ENCODE measurements at places on chromosomes 3 and 15. TPM values are rescaled to one million over a fixed set of nuclear protein-coding genes. Genes with fewer than 3 reads are reported as not detected.

DNA sequence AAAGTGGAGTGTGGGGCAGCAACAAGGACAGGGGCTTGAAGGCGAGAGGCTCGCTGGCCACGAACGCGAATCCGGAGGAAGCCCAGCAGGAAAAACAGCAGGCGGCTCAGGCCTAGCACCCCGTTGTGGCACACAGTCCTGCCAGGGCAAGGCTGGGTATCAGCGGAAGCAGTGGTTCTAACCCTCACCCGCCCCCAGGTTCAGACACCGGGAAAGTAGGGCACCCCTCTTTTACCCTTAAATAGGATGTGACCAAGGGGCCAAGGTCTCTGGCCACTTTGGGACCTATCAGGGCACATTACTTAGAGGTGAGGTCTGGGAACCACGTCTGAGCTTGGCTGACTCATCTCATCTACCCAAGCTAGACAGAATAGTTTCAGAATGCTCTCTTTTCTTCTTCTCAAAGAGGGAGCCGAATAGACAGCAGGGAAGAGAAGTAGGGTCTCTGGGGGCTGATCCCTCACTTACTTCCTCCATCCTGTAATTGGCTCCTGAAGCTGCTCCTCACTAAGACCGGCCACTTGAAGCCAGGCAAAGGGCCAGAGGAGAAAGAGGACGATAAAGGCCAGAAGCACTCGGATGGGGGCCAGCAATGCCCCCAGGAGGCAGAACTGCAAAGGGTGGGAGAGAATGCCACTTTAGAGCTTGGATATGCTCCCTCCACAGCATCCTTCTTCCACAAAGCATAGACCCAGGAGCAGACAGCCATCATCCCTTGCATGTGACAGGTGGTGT, 1.7 kb downstream of the LPCAT4 start:
- no peak for DNase-seq

DNA sequence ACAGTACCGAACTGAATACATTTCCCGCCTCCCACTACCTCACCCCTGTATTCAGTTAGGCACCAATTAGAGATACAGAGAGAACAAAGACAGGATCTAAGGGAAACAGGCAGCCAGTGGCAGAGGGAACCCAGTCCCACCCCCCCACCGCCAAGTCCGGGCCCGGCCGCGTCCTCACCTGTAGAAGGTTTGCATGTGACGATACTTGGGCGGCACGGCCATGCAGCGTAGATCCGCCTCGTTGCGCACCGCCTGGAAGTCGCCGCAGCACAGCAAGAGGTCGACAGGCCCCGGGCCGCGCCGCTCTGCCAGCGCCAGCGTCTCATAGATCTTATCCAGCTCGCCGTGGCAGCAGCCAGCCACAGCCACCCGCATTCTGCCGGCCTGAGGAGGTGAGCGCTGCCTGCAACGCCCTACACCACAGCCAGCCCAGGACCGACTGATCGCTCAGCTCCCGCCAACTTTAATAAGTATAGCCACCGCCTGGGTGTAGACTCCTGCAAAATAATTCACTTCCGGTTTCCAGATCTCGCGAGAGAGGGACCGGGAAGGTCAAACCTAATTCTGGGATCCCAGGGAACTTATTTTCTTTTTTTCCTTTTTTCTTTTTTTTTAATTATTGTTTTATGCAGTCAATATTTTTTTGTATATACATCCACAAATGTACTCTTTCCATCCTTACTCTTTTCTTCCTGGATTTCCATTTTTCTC, at the start of gene DBR1:
TSS of gene DBR1 (minus strand) at position 501 of the 711 bp plus-strand sequence. CDS start at position 375, 126 bp downstream.
- peak; percentile 66 for DNase-seq

TMC3 gene
- not detected for total RNA-seq

GALK2 gene
- 29.8 TPM for total RNA-seq

DNA sequence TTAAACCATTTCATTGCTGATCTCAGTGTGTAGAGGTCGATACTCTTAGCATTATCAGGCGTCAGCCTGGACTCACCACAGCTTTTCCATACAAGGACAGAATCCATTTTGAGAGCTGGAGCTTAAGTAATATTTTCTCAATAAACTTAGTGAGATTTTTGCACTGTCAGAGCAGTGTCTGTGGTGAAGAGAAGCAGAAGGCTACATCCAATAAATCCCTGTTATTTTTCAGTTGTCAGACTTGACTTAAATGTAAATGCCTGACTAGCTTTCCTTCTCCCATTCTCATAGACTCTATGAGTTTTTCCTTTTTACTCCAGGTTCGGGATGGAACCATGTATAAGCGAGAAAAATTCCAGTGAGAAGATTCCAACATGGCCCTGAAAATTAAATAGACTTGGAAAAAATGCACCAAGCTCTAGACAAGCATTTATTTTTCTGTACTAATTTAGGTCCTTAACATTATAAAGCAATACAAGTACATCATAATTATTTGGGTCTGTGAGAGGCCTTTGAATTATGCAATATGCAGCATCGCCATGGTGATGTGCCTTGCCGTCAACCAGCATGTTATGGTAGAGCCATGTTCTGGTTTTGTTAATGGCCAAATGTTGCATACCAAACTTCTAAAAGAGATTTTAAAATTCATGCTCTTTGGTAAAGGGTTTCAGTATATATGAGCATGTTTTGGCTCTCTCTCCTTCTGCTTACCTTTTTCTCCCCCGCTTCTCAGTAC, 62.0 kb downstream of the RARB start:
- no peak for DNase-seq

GRCh38 chr15:54820098-54820497, 376.6 kb downstream of the RSL24D1 start:
- no peak for DNase-seq

SETD5 gene
- 148 TPM for total RNA-seq

TMEM202 gene
- total RNA-seq = not detected

DNA sequence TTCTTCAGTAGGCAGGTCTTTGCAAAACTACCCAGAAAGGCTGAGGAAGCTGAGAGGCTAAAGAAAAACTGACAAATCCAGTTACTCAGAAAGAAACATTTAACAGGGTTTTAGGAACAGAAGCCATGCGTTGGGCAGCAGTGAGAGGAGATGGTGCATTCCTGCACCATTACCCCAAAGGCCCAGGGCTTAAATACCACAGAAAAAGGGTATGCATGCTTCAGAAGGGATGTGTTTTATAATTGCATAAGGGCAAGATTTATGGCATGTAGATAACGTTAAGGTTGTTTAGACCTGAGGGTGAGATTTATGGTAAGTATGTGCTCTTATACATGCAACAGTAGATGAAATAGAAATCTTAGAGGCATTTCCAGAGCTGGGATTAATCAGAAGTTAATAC, 10.0 kb downstream of the C3orf52 start:
- no peak for DNase-seq

LTF gene
- not detected for total RNA-seq

C3orf70 gene
- 0.05 TPM for total RNA-seq

DNA sequence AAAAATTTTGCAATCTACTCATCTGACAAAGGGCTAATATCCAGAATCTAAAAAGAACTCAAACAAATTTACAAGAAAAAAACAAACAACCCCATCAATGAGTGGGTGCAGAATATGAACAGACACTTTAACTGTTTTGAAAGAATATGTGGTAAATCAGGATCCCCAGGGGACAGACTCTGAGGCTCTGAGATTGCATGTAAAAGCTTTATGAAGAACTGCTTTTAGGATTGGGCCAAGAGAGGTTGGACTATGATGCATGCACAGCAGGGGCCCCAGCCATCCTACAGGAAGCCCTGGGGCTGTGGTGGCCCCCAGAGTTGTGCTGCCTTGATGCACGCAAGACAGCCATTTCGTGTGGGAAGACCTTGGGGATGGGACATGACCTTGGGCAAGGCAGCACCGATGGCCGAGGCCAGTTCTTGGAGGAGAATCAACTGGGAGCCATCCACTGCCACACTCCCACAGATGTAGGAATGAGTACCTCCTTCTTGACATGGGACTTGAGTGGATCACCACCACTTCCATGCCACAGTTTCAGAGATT, 298.1 kb upstream of the THBS1 start:
- DNase-seq = no peak

GRCh38 chr15:40064231-40064894, 25.4 kb upstream of the SRP14 start:
- DNase-seq = no peak

DNA sequence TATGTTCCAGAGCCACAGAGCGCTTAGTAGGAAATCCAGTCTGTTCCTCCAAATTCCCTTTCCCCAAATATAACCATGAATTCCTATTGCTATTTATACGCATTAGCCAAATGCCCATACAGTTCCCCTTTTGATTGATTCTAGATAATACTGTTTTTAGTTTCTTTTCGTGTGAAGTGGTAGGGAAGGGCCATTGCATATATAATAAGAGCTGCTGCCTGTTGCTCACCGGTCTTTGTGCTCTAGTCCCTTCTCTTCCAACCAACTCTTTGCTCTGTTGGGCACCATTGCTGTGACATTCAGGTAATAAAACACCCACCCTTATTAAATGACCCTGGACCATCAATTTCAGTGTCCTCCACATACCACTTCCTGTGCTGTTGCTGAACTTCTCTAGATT, 379.9 kb upstream of the KCNMB2 start:
- no peak for DNase-seq

DNA sequence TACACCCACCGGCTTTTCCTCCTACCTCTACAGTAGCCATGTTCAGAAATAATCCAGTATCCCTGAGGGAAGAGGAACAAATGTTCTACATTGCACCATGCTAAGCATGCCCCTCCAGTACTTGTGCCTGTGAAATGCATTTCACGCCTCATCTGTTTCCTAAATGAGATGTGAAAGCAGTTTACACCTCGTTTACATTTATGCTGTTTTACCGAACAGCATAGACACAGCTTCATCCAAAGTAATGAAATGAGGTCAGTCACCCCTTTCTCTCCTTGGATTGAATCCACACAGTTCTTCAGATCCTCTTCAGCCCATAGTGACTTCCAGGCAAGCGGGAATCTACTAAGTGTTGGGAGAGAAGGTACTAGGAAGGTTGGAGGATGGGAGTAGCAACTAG, 514.3 kb downstream of the PDCD6IP start:
- no peak for DNase-seq

- DNase-seq = no peak
Observed at GRCh38 chr3:31456373-31456772, 76.4 kb upstream of the STT3B start.

GRCh38 chr3:122305818-122306621, 19.0 kb upstream of the CSTA start:
- DNase-seq = no peak

- DNase-seq = no peak
Observed at GRCh38 chr15:71302861-71303410, 187.7 kb downstream of the THSD4 start.

- DNase-seq = no peak
Observed at GRCh38 chr3:74844428-74844827, 230.0 kb upstream of the CNTN3 start.

DNA sequence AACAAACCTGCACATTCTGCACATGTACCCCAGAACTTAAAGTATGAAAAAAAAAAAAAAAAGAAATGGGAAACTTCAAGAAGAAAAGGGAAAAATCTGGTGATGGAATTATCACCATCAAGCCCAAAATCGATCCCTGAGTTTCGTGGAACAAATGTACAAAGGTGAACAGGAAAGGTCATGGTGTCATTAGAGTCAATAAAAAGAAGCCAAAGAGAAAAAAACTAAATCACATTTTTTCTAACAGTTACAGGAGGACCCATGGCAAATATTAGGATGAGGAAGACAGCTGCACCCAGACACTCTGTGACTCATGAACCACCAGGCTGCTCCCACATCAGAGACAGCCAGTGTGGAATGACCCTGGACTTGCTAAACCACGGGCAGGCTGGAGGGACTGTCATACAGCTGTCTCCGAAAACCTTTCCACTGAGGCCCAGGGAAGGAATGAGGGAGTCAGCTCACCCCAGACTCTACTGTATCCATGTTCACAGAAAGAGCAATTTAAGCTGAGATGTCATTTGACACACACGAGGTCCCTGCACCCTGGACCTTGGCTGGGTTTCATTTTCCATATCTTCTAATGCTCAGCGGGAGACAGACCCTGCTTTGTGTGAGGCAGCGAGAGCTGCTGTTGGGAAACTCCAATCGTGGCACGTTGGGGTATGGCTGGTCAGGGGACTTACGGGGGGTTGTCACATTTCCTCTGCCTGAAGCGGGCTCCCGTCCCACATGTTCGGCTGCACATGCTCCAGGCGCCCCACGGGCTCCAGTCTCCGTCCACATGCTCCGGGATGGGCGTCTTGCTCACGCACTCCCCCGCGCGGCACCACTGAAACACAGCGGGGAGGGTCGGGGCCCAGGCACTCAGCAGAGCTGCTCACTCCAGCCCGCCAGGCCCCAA, 210.2 kb downstream of the ADAMTS17 start:
- DNase-seq = no peak

RPUSD3 gene
- 70.0 TPM for total RNA-seq

- DNase-seq = no peak
Observed at GRCh38 chr3:16460886-16461285, 52.6 kb downstream of the RFTN1 start.

- DNase-seq = no peak
Observed at GRCh38 chr15:33027306-33028035, 167.0 kb downstream of the FMN1 start.

- no peak for DNase-seq
Observed at GRCh38 chr3:140911822-140912221, 29.8 kb upstream of the SLC25A36 start.

CISH gene
- total RNA-seq = 351 TPM

GRCh38 chr3:4703054-4703480, 209.9 kb downstream of the ITPR1 start:
- no peak for DNase-seq

DNA sequence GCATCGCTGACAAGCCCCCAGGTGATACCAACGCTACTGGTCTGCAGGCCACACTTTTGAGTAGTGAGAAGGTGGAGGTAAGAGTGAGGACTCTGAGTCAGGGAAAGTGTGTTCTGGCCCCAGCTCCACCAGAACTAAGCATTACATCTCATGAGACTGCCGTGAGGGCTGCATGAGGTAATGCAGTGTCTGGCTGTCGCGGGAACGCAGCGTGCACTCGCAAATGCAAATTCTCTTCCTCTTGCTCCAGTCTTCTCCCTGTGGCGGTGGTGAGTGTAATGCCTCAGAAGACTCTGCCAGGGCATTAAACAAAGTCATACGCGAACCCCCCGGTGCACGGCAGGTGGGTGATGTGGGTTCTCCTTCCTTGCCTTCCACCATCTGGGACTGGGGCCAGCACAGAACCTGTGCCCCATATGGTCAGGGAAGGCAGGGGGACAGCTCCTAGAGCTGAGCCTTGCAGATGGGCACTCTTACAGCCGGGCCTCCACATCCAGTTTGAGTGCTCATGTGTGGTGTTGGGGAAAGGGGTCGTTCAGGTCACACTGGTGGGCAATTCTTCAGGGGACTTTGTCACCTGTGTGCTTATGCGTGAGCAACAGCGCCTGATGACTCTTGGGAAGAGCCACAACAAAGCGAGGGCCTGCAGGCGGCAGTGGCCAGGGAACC, 175.8 kb downstream of the XXYLT1 start:
- DNase-seq = no peak

- DNase-seq = no peak
Observed at GRCh38 chr3:69906351-69906966, 93.1 kb upstream of the SAMMSON start.

DNA sequence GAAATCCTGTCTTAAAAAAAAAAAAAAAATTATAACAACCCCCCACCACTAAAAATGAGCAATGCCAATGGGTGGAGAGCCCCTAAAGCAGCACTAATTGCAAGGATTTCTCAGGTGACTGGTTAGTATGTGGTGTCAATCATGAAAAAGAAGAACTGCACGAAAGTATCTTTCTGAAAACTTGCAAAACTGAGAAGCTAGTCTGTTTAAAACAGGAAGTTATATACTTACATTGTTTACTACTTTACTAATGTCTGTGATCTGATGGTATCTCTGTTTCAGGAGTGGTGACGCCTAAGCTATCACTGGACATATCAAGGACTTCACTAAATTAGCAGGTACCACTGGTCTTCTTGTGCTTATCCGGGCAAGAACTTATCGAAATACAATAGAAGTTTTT, at the start of gene CCR3:
TSS of gene CCR3 (plus strand) at position 341 of the 400 bp plus-strand sequence. CDS start 22,699 bp downstream, outside the sequence.
- no peak for DNase-seq

- no peak for DNase-seq
Observed at GRCh38 chr3:5699811-5700210, 512.3 kb downstream of the EDEM1 start.
